ENCODE measurements at places on chromosomes 16 and 17.

DNA sequence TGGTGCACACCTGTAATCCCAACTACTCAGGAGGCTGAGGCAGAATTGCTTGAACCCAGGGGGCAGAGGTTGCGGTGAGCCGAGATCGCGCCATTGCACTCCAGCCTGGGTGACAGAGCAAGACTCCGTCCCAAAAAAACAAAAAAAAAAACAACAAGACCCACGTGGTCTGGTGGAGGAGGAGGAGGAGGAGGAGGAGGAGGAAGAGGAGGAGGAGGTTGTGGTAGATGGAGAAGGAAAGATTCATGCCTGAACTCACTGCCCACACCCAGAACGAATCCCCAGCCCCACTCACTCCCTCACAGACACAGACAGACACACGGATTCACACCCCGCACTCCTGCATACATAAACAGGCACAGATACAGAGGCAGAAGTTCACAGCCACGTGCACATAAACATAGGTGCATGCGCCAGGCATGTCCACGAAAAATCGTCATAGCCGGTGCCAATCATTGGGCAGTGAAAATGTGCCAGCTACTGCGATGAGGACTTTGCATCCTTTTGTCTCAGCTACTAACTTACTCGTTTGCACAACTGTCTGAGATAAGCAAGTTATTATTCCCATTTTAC is 138.5 kb downstream of the WSCD1 start:
- no peak for DNase-seq

GRCh38 chr16:85316321-85316919 is 204.1 kb upstream of the CIBAR2 start:
- no peak for DNase-seq

DNA sequence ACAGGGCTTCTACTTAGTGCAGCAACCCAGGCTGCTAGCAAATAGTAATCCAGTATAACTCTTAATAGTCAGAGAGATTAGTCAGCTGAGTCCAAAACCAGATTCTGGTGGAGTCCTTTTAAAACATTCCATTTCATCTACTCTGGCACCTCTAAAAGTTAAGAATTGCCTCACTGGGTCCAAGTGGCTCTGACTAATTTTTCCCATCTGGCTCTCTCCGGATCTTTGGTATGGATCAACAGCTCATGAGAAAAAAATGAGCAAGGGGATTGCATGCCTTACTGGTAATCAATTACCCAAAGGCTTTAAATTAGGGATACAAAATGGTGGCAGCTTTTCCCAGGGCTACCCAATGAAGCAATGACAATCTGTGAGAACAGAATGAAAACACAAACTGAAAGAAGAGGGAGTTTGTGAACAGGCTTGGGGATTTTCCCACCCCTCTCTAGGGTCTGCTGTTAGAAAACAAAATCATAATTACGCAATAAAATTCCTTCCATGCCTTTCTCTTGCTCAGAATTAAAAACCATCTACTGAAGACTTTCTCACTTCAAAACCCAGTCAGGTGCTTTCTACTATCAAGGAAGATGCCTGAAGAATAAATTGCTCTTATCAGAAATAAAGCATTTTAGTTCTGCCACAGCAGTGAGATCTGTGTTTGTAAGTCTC is 84.6 kb upstream of the PMFBP1 start:
- no peak for DNase-seq

DNA sequence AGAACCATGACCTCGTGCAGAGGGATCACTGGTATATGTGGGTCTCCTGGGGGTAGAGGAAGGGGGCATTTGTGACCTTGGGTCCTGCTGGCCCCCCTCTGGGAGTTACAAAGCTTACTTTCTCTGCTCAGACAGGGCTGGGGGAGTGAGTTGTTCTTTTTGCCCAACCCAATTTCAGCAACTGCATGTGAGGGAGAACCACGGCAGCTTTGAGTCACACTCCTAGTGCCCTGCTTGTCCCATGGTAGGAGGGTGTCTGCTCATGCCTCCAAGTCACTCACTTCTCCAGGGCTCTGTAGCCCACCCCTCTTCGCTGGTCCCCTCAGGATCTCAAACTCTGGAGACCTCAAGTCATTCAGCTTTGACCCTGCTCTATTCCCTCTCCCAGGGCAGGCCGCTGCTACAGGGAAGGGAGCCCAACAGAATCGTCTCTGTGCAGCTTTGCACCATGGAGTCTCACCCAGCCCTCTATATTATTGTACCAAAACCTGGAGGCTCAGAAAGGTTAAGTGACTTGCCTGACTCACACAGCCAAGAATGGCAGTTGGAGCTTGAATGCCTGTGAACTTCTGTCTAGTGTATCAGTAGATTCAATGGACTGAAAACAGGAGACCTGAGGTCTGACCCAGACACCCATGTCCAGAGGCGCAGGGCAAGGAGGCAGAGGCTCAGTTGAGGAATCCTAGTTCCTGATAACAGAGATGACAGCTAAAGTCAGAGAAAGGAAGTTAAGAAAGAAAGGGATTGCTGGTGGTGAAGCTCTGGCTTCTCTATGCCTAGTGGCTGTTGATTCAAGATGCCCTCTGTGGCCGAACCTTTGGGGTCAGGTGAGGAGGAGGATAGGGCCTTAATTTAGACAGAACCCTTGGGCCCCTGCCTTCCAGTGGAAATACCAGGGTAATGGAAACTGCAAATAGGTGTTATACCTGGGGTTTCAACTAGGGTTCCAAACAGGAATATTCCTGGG is 14.6 kb upstream of the ETV4 start:
- DNase-seq = no peak
